Inflammatory macrophage (primary cell): ENCODE measurements at places on chromosomes 7 and 10.

GRCh38 chr7:133009426-133010252, 72.3 kb downstream of the CHCHD3 start:
- no peak for DNase-seq

DNA sequence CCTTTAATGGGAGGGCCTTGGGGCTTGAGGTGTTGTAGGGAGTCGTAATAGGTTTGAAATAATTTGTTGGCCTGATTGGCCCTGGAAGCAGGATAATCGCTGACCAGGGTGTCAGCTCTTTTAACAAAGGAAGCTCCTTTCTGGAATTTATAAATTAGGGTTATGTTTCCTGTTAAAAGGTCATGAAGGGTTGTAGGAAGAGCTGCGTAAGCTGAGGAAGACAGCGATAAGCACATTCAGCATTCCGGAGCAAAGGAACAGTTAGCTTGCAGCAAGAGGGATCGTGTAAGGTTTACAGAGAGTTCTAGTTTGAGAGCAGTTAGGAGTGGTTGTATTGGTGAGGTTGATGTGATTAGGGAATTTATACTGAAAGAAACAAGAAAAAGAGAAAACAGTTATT, 21.3 kb downstream of the CPA4 start:
- no peak for DNase-seq

DNA sequence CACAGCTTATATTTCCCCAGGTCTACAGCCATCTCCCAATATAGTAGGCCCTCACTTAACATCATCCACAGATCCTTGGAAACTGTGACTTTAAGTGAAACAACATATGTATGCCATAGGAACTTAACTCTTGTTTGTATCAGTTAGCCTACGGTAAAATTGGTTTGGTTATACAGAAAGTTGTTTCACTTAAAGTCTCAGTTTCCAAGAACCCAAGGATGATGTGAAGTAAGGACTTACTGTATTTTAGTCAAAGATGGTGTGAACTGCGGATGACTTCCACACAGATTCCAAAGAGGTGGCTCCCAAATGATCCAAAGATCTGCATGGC, 56.4 kb upstream of the MRLN start:
- DNase-seq = no peak

GRCh38 chr7:44757311-44757710, 8.7 kb downstream of the ZMIZ2 start:
- no peak for DNase-seq

GRCh38 chr7:18906901-18907300, 210.5 kb downstream of the TWIST1 start:
- DNase-seq = no peak

GRCh38 chr7:45138433-45139267, 18.9 kb upstream of the RAMP3 start:
- DNase-seq = no peak

- DNase-seq = peak; percentile 65
Measured at GRCh38 chr10:69217119-69217754, 2.9 kb upstream of the HKDC1 start.

DNA sequence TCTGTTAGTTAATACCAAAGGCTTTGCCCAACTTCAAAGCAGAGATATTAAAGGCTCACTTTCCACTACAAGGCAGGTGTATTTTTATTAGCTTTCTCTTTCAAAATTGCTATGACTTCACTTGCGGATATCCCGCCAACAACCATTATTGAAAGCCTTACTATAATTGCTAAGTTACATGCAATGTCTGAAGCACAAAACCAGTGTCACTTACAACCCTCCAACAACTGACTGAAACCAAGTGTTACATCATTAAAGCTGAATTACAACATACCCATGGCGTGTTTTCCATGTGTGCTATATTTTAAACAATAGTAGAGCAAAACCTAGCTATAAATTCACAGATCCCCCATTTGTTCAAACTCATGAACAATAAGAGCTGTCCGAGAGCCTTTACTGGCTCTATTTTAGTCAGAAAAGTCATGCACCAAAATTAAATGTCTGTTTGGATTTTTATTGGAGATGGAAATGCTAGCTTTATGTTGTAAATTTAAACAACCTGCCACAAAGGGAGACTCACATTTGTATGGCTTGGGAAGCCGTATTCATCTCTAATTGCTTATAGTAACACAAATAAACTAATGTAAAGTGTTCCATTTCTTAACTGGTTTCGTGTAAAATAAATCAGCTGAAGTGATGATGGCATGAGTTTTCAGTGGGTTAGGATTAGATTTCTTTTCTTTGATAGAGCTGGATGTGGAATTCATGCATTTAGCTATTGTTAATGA, 227.1 kb downstream of the AGMO start:
- no peak for DNase-seq

GRCh38 chr10:29426420-29426819, 137.6 kb downstream of the LYZL1 start:
- DNase-seq = no peak

DNA sequence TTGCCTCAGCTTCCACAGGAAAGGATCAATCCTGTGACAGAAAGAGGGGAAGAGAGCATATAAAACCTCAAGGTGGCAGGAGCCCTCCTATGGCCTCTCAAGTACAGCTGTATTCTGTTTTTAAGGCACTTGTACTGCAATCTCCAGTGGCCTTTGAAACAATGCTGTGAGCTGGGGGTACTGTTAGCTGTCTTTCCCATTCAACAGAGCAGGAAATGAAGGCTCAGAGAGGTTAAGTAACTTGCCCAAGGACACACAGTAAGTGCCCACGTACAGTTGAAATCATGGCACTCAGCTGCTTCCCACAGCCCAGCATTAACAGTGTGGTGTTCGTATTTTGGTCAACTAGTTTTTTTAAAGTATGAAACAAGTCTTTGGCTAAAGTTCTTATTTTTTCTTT, 34.0 kb downstream of the DUSP5 start:
- no peak for DNase-seq

DNA sequence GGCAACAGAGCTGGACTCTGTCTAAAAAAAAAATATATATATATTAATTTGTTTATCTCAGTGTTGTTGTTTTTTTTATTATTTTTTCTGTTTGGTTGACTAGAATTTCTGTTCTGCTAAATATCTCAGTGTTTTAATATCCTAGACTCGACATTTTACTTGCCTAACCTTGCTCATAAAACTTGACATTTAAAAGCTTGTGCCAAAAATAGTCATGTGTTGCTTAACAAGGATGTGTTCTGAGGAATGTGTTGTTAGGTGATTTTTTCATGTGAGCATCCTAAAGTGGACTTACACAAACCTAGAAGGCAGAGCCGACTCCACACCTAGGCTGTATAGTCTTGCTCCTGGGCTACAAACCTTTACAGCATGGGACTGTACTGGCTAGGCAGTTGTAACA, 23.1 kb downstream of the NRBF2 start:
- no peak for DNase-seq

- peak; percentile 75 for DNase-seq
Measured at GRCh38 chr10:69327463-69328379, 49.4 kb downstream of the HK1 start.

DNA sequence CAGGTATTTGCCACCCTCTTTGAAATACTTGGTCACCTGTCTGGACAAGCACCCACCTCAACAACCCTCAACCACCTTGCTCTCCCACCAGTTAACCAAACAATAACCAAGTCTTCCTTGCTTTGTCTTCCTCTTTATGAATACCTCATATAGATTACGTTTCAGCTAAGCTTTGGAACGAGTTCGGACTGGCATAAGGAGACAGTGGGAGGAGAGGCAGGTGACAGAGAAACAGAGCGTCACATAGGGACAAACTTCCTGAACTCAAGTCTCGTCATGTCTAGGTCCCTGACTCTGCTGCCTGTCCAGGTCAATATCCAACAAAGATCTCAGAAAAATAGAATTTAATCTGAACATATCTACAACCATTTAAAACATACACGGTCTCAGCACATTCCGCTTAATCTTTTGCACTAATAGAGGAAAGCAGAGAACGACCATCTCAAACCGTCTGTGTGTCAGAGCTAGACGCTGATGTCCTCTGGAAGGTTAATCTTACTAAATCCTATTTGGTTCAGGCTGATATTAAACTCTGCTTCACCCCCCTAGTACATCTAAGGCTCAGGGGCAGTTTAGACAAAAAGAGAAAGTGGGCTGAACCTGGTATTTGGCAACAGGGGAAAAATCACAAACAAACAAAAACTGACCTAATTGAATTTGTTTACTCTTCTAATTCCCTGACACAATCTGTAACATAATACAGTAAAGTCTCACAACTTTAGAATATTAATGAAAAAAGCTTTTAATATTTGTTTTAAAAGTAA, 26.4 kb upstream of the SVOPL start:
- DNase-seq = no peak

- DNase-seq = no peak
Measured at GRCh38 chr7:80359476-80359875, 152.4 kb downstream of the GNAT3 start.

DNA sequence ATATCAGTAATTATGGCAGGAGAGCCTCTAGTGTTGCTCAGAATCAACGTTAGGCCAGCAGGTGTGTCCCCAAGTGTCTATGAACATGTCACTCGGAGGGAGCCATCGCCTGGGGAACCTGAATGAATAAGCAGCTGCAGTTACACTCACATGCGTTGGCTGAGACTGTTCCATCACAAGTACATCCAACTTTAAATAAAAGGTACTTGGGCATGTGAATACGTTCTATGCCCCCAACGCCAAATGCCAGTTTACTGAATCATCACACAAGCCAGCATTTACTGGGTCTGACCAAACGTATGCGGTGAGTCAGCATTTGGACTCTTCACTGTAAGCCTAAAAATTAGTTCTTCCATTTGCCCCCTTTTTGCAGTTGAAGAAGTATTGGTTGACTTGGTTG, 207.6 kb upstream of the PLXNA4 start:
- no peak for DNase-seq

DNA sequence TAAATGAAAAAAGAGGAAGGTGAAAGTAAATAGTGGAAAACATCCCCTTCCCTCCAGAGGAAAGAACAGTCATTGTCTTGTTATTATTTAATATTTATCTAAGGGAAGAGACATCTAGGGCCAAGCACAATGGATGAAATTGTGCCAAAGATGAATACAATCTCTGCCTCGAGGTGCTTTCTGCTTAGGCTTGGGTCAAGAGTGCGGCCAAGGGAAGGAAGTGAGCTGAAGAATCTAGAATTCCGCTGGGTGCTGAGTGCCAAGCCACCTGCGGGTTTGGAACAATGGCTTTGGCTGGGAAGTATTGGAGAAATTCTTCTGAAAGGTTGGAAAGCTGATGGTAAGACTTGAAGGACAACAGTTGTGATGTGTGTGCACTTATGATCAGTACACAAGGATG, 531.3 kb upstream of the FZD8 start:
- no peak for DNase-seq

DNA sequence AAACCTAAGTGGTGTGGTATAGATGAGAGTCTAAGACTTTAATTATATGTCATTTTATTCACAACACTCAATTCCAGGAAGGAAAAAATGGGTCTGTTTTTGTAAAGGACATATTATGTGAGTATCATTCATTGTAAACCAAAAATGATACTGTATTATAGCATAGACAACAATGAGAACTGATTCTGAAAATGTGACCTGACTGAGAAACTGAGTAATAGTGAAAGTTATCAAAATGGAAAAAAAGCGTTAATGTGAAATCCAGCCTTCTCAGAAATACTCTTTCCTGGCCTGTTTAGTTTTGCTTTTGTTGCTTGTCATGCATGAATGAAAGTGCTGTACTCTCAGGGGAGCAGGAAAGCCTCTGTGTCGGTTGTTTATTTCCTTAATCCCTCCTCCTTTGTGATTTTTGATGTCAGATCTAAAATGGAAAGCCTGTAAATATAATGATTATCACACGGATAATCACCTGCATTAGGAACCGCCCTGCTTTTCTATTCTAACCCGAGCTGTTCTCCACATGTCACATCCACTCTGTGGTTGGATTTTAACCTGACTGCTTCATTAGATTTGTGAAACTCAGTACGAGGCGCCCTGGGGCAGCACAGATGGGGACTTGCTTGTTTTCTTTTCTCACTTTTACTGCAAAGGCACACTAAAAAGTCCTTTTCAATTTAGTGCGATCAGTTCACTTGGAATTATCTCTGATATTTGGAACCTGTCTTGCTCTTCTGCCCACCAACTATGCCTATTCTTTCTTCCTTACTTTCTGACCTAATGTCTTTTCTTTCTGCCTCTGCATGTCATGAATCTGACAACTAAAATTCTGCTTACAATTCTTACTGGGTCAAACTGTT, 240.9 kb upstream of the KAT6B start:
- no peak for DNase-seq

- no peak for DNase-seq
Measured at GRCh38 chr7:138292951-138293350, 167.1 kb upstream of the TRIM24 start.

GRCh38 chr7:12609561-12609960, 39.0 kb downstream of the SCIN start:
- no peak for DNase-seq

GRCh38 chr7:74271742-74272141, 17.5 kb upstream of the CLIP2 start:
- DNase-seq = no peak

- no peak for DNase-seq
Measured at GRCh38 chr10:126278851-126279250, 109.4 kb downstream of the ADAM12 start.

DNA sequence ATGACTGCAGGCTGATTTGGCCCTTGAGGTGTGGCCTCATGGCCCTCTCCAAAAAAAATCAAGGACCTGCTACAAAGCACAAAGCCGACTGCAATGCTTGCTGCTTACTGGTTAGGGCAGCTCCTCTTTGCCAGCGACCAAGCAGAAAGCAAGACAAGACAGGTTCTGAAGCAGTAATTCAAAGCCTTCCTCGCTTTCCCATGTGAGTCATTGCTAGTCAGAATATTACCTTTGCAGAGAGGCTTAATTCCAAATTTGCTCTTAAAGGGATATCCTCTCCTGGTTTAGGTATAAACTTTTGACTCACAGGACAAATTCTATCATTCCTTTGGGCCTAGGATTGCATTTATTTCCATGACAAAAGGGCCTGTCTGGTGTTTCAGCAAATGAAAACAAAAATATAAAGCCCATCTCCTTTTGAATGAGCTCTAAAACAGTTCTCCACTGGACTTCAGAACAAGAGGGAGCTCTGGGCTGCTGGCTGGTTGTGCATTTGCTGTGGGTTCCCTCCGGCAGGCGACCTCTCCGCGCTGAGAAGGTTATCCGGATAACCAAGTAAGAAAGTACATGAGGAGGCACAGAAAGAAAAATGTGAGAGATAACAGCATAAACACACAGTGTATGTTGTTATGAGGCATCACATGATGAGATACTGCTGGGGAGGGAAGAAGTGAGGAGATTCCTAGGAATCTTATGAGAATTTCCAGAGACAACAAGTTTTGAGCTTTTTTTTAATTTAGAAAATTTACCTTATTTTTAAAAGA, 90.8 kb downstream of the EGFR start:
- DNase-seq = no peak
